ENCODE measurements at places on chromosomes 6 and 20.

DNA sequence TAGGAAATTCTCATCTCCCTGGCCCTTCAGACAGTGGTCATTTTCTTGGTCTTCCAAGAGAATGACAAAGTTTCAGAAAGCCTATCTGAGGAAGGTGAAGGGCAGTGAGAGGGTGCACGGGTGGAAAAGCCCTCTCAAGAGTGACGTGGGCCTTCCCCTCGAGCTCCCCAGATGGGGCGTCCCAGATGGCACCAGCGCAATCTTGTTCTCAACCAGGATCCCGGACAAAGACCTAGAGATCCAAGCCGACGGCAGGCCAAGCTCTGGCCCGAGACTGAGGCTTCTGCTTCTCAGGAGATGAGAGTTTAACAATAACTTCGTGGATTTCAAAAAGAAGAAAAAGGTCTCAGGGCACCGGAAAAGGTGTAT is 797 bp upstream of the ZNF133 start:
- no peak for DNase-seq

GRCh38 chr6:55872866-55873265 is 2.5 kb downstream of the BMP5 start:
- DNase-seq = no peak

DNA sequence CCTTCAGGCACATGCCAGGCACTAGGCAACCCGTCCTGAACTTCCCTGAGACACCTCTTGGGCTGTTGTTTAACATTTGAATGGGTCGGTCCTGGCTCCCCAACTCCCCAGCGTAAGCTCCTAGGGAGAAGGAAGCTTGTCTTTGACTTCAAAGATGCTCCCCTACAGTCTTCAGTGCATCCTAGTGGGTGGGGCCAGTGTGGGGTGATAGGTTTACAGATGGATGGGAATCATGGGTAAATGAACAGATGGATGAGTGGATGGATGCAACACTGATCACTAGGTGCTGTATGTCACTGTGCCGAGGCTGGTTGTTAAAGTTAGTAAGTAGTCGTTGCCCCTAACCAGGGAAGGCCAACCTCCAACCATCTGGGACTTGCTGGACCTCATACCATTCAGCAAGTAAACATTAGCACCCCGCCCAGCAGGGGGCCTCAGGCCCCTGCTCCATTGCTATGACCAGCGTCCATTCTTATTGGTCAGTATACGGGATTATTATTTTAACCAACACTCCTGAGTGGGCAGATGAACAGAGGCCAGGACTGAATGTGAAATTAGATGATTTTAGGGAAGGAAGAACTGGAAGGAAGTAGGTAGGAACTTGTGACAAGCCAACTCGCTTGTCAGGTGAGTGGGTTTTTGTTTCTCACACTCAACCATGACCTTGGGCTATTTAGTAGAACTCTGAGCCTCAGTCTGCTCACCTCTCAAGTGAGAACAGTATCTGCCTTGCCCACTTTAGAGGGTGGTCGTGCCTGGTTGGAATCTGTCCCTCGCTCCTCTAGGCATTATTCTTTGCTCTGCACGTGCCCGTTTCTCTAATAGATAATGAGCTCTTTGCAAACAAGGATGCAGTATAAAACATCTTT is 82.9 kb upstream of the FOXP4 start:
- DNase-seq = peak; percentile 69

DNA sequence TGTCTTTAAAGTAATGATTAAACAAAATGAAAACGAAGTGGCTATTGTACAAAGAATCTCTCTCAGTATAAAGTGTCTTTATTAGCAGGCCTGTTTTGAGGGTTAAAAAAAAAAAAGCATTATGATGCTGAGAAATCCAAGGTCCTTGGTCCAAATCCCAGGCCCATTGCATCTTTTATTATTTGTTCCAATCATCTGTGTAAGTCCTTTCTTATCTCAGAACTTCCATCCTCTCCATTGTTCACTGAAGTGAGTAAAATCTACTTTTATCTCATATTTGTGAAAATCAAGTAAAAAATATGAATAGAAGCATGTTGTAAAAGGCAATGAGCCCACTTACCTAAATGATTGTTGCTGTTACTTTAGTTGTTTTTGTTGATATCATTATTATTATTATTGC is 499.1 kb upstream of the JAG1 start:
- DNase-seq = no peak

- no peak for DNase-seq
Measured at GRCh38 chr20:3084283-3084985, at the start of gene AVP. Gene AVP, minus strand, starts transcription at chr20:3084724. Its CDS starts 50 bp downstream, at chr20:3084674.

- no peak for DNase-seq
Measured at GRCh38 chr20:17562804-17563305, 7.0 kb upstream of the DSTN start.

- DNase-seq = no peak
Measured at GRCh38 chr6:15952231-15953151, 176.4 kb upstream of the MYLIP start.

DNA sequence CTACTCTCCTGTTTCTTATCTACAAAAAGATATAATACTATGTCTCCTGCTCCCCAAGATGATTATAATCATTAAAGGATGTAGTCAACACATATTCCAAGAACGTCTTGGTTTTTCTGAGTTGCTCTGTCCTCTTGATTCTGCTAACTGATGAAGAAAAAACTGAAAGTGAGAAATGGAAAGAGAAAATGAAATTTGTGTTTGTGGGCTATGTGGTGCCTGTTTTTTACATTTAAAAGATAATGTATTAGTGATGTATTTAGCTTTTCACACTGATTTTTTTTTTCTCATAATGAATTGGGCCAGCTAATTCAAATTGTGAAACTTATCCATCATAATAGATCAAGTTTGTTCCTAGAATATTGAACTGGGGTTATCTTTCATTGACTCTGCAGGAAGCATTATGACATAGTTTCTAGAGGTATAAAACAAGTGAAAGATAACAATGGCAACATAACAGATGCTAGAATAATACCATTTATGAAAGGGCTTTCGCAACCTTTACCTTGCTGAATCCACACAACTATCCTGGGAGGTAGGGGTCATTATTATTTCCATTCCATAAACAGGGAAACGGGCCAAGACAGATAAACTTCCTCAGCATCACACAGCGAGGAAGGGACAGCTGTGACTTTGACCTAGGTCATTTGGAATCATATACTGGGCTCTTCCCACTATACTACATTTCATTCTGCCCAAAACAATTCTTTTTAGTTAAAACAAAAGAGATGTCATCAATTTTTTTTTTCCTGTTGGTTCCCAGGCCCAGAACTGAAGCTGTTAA is 336.7 kb downstream of the GJA1 start:
- peak; percentile 28 for DNase-seq

DNA sequence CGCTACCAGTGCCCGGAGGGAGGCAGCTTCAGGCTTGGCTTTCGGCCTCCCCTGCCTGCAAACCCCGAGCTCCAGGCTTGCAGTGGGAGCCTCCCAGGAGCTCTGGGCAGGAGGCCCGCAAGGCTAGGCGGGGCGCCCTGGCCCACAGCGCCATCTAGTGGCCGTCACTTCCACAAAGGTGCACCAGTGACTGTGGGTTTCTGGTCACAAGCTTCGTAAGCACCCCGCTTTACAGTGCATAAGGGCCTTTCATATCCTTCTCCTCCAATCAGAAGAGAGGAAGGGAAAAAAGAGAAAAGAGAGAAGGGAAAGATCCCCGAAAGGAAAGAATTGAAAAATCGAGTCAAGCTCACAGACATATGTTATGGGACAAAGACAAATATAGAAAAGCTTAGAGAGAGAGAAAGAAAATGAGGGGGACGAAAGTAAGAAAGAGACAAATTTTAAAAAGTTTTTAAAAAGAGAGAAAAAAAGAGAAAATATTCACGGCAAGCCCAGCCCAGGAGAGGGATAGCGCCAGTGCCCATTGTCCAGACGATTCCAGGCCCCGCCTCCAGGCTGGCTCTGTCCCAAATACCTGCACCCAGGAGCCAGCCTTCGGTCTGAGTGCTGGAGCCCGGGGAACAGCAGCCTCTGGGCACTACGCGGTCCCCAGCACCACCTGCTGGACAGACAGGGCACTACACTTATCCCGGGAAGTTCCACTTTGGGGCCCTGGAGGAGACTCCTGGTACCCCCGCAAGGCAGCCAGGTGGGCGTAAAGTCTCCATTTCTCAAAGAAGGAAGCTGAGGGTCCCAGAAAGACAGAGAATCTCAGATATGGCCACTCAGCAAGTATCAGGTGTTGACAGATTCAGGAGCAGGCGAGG is 207.1 kb downstream of the PREX1 start:
- peak; percentile 79 for DNase-seq

- DNase-seq = no peak
Measured at GRCh38 chr6:167328086-167328485, 3.2 kb downstream of the TTLL2 start.

- DNase-seq = no peak
Measured at GRCh38 chr6:3516092-3516491, 59.2 kb upstream of the SLC22A23 start.

DNA sequence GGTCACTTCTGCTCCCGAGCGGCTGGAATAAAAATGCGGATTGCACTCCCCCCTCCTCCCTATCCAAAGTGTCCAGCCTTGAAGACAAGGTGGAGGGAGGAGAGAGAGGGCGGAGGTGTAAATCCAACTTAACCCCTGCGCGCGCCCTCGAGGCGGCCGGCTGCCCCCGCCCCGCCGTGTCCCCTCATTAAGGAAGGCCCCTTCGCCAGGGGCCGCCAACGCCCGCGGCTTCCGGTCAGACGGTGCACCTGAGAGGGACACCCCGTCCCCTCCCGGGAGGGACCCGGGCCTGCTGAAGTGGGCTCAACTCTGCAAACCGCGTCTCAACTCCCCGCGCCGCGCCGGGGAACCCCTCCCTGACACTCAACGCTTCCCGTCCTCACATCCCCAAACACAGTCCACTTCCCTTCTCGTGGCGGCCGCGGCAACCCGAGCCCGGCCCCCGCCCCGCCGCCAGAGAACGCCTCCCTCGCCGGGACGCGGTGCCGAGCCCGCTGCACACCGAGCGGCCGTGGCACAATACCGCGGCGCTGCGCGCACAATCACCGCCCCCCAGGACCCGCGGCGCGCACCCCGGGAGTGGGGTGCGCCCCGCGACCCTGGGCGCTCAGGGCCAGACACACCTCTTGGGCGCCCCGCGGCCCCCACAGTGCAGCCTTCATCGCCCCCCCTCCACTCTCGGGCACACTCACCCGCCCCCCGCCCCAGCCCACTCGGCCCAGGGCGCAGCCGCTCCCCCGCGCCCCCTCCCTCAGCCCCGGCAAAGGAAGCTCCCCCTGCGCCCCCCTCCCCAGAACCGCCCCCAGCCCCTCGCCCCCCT is 102.5 kb downstream of the NOL4L start:
- DNase-seq = no peak

GRCh38 chr6:92538275-92538674 is 881.1 kb downstream of the EPHA7 start:
- no peak for DNase-seq

GRCh38 chr6:108875161-108875555 is 26.9 kb downstream of the ARMC2 start:
- no peak for DNase-seq

GRCh38 chr6:93940381-93940780 is 521.0 kb upstream of the EPHA7 start:
- DNase-seq = no peak

- no peak for DNase-seq
Measured at GRCh38 chr6:136952714-136953260, 30.7 kb downstream of the SLC35D3 start.

DNA sequence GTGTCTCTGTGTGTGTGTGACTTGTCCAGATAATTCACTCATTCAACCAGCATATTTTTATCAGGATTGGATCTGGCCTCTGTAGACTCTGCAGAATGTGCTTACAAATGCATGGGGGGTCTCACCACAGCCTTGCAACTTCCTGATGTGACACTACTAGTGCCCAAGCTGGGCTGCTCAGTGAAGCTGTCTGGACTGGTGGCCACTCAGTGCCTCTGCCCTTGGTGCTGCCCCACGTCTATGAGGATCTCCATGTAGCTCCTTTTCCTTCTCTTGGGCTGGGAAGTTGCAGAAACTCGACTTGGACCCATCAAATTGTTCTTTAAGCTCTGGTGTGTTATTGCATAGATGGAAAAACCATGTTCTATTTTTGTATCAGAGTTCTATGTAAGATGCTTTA is 75.8 kb downstream of the NRN1 start:
- no peak for DNase-seq

GRCh38 chr6:157999168-158000051 is 17.7 kb downstream of the SYNJ2 start:
- no peak for DNase-seq

- DNase-seq = peak; percentile 91
Measured at GRCh38 chr6:89281779-89282246, 33.3 kb downstream of the GABRR2 start.

DNA sequence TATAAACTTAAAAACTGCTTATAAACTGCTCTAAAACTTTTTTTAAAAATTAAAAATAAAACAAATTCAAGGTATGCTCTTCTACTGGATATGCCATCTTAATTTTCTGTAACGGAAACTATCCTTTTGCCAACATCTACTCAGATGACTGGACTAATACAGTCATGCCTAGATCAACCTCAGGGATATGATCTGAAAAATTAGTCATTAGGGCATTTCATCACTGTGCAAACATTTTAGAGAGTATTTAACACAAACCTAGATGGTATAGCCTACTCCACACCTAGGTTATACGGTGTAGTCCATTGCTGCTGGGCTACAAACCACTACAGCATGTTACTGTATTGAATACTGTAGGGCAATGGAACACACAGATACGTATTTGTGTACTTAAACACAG is 64.8 kb downstream of the TRIM27 start:
- DNase-seq = no peak

- no peak for DNase-seq
Measured at GRCh38 chr6:45650524-45651135, 272.9 kb upstream of the SUPT3H start.

- DNase-seq = no peak
Measured at GRCh38 chr6:80250391-80250997, 144.0 kb downstream of the BCKDHB start.

GRCh38 chr6:140105241-140105640 is 730.8 kb upstream of the CITED2 start:
- no peak for DNase-seq

DNA sequence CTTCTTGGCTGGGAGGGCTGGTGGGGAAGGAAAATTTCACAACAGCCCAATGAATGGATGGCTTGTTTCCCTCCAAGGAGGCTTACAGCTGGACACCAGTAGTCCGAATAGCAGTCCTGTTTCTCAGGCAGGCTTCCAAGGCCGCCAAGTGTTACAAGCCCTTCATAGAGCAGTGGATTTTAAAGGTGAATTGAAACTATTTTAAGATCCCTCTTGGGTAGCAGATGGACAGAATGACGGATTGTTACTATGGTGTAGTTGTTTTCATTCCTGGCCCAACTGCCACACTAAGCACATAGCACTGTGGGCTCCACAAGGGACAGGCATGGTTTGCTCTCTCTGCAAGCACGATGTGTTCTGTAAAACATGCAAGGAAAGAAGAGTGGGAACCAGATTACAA is 203.3 kb upstream of the TAB2 start:
- DNase-seq = no peak

DNA sequence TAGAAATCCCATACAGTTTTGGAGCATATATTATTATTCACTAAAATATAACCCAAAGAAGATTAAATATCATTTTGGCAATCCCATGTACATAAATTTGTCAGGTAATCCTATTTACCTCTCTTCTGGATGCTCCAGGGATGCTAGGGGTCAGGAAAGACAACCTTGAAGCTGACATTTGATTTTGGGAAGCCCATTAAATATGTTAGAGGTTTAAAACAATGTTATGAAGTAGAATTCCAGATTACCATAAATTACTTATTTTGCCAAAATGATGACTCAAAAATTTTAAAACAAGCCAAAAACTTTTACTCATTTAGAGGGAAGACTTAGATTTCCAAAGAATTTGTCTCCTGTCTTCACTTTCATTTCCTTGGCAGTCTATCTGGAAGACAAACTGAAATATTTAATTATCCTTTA is 9.2 kb upstream of the IL22RA2 start:
- DNase-seq = no peak
